ENCODE measurements at places on chromosomes 2 and 18.

GRCh38 chr18:59801576-59801975 lies 98.2 kb upstream of the PMAIP1 start:
- no peak for DNase-seq

- no peak for DNase-seq
These were observed 488.1 kb upstream of the RAB12 start for GRCh38 chr18:8121101-8121500.

- DNase-seq: no peak
These were observed 23.9 kb downstream of the C18orf54 start for GRCh38 chr18:54381640-54382039.

GRCh38 chr2:20635675-20636584 lies 15.0 kb downstream of the HS1BP3 start:
- peak; percentile 23 for DNase-seq

Data from cerebellar nuclear complex (tissue), 1 donor.